SK-N-SH (cell line): ENCODE measurements at places on chromosomes 5 and 9.
A peak's percentile ranks its signal among the peaks of the same experiment; 100 is the strongest.

DNA sequence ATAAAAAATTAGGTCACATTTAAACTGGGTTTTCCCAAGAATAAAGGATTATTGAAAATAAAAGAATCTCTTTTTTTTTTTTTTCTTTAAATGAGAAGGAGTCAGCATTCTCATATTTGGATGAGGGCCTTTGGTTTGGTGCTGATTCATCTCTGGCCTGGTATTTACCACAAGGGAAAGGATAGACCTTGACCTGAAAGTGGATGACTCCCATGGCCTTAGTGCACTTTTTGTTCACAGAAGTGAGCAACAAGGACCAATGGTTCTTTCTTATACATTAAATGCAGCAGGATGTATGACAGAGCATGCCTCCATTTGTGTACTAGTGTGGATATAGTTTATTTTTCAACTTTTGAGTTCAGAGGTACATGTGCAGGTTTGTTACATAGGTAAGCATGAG, 6.9 kb downstream of the YTHDC2 start:
- no peak for DNase-seq
- no peak overlapping the region for H3K27ac ChIP-seq
- no peak overlapping the region for H3K4me3 ChIP-seq
- no peaks in the 10 kb centered on the region for H3K27me3 ChIP-seq

DNA sequence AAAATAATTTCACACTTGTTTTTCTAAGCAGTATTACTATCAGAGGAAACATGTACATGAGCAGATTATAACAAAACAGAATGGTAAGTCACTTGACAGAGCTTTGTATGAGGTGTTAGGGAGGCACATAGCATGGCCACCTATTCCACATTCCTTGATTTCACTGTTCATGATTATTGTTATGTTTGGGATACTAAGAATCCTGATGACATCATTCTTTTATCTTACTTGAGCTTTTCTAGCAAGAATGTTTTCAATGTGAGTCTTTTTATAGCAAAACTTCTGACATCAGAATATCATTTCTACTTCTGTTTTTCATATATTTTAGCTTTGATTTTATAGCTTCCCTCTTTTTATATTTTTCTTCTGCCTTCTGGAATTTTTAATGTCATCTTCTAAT, 208.2 kb downstream of the DMRTA1 start:
- no peaks in the 10 kb centered on the region for H3K27me3 ChIP-seq
- H3K4me1 ChIP-seq = no peaks in the 10 kb centered on the region
- DNase-seq = no peak
- H3K36me3 ChIP-seq = no peaks in the 10 kb centered on the region

- no peak overlapping the region for H3K4me3 ChIP-seq
- no peak overlapping the region for H3K27ac ChIP-seq
- H3K4me1 ChIP-seq = no peaks in the 10 kb centered on the region
- no peaks in the 10 kb centered on the region for H3K36me3 ChIP-seq
These were observed 20.6 kb upstream of the CYLC2 start for GRCh38 chr9:102974530-102974929.

- H3K36me3 ChIP-seq = no peaks in the 10 kb centered on the region
- no peak for DNase-seq
- H3K4me1 ChIP-seq = peaks cover 2% of the 10 kb centered on the region; the same call in 1 of the 2 replicates
- no peak overlapping the region for H3K4me3 ChIP-seq
These were observed 404.8 kb downstream of the MAN2A1 start for GRCh38 chr5:110094548-110094947.

DNA sequence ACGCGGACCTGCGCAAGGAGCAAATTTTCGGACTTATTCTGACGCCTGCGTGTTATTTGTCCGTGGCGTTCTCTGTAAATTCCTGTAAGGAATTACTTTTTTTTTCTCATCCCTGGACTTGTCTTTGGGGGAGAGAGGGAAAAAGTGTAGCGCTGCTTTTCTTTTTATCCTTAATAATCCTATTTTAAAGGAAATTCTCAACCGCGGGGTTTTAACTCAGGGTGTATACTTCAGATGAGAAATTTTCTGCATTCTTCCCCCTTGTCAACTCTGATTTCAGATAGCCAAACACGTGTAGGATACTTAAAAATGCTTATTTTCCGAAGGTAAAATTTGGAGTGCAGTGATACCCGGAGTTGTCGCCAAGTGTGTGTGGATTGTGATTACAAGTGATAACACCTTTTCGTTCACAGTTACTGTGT, 853 bp downstream of the DCP2 start:
- H3K27ac ChIP-seq = peak overlapping the region; percentile 94
- peaks cover 22% of the 10 kb centered on the region; the same call in 1 of the 2 replicates for H3K4me1 ChIP-seq

DNA sequence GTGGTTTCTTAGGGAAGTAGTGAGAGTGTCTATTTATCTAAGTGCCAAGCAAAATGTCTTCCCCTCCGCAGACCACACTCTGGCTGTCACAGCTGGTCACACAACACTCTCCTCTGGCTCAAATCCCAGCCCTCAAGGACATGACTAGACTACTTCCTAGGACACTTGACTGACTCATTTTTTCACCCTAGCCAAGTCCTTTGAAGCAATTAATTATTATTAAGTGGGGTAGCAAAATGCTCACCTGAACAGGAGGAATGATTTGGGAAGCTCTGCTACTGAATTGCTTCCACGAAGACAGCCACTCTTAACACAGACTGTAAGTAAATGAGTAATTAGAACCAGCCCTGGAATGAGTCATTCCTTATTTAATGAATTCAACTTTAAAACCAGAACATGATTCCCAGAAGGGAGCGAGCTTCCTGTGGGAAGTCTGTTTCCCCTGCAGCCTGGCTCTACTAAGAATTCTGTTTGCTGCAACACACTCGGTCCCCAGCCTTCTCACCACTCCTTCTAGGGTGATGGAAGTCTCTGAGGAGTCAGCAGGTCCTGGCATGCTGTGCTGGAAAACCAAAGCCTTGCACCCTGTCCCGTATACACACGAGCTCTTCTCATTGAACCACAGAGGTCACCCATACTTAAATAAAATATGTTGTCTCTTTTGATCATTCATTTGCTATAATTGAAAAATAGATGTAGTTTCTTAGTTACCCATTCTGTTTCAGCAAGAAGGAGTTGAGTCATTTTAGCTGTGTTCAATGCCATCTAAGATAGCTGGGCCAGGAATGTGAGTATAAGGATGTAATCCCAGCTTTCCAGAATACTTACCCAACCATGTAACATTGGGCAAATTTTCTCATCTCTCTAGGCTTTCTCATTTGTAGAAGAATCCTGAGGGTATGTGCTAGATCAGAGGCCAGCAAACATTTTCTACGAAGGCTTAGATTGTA, 218.6 kb upstream of the RASEF start:
- no peaks in the 10 kb centered on the region for H3K36me3 ChIP-seq
- peak overlapping the region; percentile 88 for H3K27ac ChIP-seq
- no peaks in the 10 kb centered on the region for H3K27me3 ChIP-seq
- peak overlapping the region; percentile 3 for H3K4me3 ChIP-seq
- peak; percentile 43 for DNase-seq
- peaks cover 19% of the 10 kb centered on the region for H3K4me1 ChIP-seq

GRCh38 chr5:43024217-43024616, 15.9 kb downstream of the ANXA2R start:
- no peaks in the 10 kb centered on the region for H3K27me3 ChIP-seq
- no peaks in the 10 kb centered on the region for H3K4me1 ChIP-seq
- H3K4me3 ChIP-seq = no peak overlapping the region
- no peak for DNase-seq

DNA sequence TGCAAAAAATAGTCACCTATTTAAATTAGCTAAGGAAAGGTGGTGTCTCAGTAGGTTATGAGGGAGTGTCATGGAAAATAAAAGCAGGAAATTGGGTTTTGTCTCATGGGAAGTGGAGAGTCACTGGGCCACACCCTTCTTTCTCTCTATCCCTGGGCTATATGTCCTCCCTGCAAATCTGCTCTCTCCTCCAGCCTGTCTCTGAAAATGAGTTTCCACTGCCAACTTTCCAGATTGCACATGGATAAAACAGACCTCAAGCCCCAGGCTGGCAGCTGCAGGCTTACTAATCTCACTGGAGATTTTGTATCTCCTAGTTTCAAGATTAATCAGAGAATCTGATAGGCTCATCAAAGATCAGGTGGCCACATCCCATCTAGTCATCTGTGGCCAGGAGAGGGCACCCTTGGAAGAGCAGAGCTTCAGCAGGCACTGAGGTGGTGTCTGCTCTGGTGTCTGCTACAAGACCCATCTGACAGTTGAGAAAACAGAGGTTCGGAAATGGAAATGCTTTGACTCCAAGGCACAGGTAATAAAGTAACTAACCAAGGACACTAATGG, 178.9 kb downstream of the MSX2 start:
- no peak for DNase-seq
- H3K36me3 ChIP-seq = no peaks in the 10 kb centered on the region
- H3K27ac ChIP-seq = no peak overlapping the region
- no peaks in the 10 kb centered on the region for H3K27me3 ChIP-seq
- H3K4me1 ChIP-seq = no peaks in the 10 kb centered on the region

- peak overlapping the region; percentile 80; the same call in 1 of the 2 replicates for H3K27ac ChIP-seq
- peak; percentile 55 for DNase-seq
- H3K27me3 ChIP-seq = no peaks in the 10 kb centered on the region
- H3K4me1 ChIP-seq = no peaks in the 10 kb centered on the region
- H3K36me3 ChIP-seq = no peaks in the 10 kb centered on the region
- H3K4me3 ChIP-seq = peak overlapping the region; percentile 84
These were observed 804 bp downstream of the TTC39B start for GRCh38 chr9:15306068-15306756.

- peak overlapping the region; percentile 52; the same call in 1 of the 2 replicates for H3K27ac ChIP-seq
- peaks cover 22% of the 10 kb centered on the region for H3K36me3 ChIP-seq
- peaks cover 71% of the 10 kb centered on the region; the same call in 1 of the 2 replicates for H3K4me1 ChIP-seq
These were observed 683 bp downstream of the DBN1 start for GRCh38 chr5:177472460-177473442.

- H3K27me3 ChIP-seq = no peaks in the 10 kb centered on the region
- no peaks in the 10 kb centered on the region for H3K4me1 ChIP-seq
- H3K27ac ChIP-seq = no peak overlapping the region; the same call in 1 of the 2 replicates
- H3K4me3 ChIP-seq = no peak overlapping the region
- H3K36me3 ChIP-seq = no peaks in the 10 kb centered on the region
These were observed 68.9 kb downstream of the COMMD10 start for GRCh38 chr5:116153687-116154174.

DNA sequence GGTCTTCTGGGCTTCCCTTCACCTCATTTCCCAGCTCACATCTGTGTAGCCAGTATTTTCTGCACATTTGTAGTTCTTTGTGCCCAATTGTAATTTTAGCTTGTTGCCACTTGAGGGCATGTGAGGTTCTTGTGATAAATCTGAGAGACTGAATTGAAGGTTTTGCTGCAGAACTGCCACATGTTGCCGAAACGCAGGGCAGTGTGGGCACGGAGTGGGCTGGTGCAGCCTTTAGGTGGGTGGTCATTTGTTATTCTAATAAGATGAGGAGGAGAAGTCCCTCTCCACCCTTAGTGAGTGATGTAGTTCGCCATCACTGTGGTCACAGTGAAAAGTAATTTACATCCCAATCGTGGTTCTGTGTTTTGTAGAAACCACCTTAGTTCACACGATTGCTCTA, 21.2 kb downstream of the OTULIN start:
- H3K36me3 ChIP-seq = peaks cover 75% of the 10 kb centered on the region
- DNase-seq = peak; percentile 69
- H3K27me3 ChIP-seq = no peaks in the 10 kb centered on the region
- no peak overlapping the region; the same call in 1 of the 2 replicates for H3K27ac ChIP-seq

DNA sequence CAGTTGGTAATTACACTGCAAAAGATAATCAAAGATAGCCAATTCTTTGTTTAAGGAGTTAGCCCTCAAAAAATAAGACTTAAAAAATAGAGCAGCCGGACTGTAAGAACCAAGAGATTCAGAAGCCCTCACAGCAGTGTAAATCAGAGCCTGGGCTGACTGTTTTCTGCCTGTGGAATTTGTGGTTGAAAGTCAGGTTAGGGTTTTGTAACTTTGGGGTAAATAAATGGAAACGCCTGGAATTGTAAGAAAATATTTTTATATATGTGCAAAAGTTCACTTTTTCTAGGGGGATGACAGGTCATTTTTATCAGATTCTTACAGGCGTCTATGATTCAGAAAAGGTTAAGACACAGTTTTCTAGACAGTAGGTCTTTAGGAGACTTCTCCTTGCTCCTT, 35.6 kb downstream of the KLHL3 start:
- no peak overlapping the region for H3K4me3 ChIP-seq
- no peaks in the 10 kb centered on the region; the same call in 1 of the 2 replicates for H3K4me1 ChIP-seq
- DNase-seq = no peak
- H3K36me3 ChIP-seq = no peaks in the 10 kb centered on the region

DNA sequence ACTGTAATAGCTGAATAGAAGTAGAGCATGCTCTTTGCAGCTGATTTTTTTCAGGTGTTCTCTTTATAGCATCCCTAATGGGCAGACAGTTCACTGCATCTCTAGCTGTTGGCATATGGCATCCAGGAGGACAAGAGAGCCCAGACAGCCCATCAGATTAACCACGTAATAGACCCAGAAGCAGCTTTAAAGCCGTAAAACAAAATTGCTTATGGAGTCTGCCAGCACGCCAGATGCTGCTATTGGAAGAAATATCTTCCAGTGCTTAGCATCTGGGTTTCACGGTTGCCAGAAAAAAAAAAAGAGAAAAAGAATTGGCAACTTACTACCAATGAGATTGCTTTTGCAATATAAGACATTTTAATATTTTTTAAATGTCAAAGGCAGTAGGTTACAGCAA, 869.4 kb upstream of the NUDT12 start:
- H3K27ac ChIP-seq = peak overlapping the region; percentile 99
- H3K4me3 ChIP-seq = no peak overlapping the region
- DNase-seq = peak; percentile 50
- H3K36me3 ChIP-seq = no peaks in the 10 kb centered on the region
- peaks cover 6% of the 10 kb centered on the region for H3K4me1 ChIP-seq
- no peaks in the 10 kb centered on the region for H3K27me3 ChIP-seq

DNA sequence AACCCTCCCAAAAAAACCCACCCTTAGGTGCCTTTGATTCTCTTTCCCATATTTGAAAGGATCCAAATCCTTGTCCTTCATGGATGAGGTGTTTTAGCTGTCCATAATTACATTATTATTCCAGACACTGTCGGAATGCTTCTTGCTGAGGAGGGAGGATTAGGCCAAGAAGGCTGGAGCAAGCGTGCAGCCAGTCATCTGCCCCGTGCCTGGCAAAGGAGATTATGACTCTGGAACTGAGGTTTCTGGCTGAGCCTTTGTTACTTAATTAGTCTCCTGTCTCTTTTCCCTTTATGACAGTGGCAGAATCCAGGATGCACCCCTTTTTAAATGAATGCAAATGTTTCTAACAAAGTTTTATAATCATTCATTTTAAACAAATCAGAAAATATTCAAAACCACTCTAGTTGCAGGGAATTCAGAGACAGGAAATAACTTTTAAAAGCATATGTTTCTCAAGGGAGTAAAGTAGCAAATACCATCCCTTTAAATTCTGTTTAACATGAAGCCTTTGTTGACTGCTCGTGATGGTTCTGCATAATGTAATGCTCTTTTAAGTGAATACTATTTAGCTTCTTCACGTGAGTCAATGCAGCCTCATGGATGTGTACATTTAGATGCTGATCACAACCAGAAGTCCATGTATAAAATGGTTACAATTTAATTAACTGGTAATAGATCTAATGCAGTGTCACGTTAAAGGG, 69.8 kb downstream of the GALNT10 start:
- DNase-seq = no peak
- H3K36me3 ChIP-seq = peaks cover 14% of the 10 kb centered on the region
- no peaks in the 10 kb centered on the region for H3K27me3 ChIP-seq
- H3K4me1 ChIP-seq = no peaks in the 10 kb centered on the region
- peak overlapping the region; percentile 16; the same call in 1 of the 2 replicates for H3K27ac ChIP-seq
- no peak overlapping the region for H3K4me3 ChIP-seq
